Activated CD8-positive, alpha-beta memory T cell treated with anti-CD3 and anti-CD28 coated beads, Interleukin-2, amount 10 ng/mL, durations not matched to agents 7 days and 5 days (primary cell): ENCODE measurements at places on chromosomes 4 and X. TPM values are rescaled to one million over a fixed set of nuclear protein-coding genes. Genes with fewer than 3 reads are reported as not detected.

Gene MUC7
- not detected for total RNA-seq

Gene WAS
- 161 TPM for total RNA-seq

Gene PAGE4
- total RNA-seq, result not detected

Gene FDCSP
- not detected for total RNA-seq

DNA sequence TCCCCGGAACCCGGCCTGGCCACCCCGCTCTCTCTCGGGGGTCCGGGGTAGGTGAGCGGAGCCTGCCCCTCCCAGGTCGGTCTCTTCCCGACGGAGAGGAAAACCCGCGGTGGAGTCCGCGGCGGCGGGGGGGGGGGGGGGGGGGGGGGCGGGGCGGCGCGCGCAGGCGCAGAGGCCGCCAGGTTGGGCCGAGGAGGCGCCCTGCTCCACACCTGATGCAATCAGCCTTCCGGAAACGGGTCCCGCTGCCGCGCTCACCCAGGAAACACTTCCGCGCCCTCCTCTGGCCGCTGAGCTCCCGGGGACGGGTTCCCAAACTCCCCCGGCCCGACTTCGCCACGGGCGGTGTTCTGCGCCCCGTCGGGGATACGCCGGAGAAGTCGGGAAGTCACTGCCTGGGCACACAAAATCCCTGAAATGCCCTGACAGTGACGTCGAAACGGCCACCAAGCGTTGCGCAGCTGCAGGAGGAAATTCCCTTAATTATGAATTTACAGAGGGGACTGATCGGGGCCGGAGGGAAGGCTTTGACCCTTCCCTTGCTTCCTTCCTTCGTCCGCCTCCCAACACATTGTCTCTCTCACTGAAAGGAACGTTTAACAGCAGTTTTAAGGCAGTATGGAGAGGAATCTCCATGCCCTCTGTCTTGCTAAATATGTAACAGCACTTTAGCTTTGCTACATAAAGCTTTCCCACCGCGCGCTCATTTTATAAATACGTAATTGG is 2.1 kb upstream of the APBB2 start:
- DNase-seq, result peak; percentile 72

DNA sequence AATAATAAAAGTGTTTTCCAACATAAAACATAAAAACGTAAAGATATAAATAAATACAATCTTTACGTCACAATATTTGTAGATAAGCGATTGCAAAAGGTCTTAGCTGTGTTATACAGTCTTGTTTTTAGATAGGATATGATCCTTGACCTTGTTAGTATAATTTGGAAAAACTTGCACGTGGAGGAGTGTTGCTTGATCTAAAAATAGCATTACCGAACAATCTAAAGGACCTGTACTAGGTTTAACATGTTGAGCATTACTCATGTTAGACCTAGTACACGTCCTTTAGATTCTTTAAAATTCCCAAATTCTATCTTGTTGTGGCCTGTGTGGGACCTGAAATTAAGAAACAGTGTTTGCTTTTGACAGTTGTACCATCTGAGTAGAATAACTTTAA is 1.6 kb downstream of the METAP1 start:
- no peak for DNase-seq

GRCh38 chrX:121886557-121886956 is 839.1 kb downstream of the GLUD2 start:
- DNase-seq, result no peak

GRCh38 chrX:18129690-18130089 is 91.0 kb downstream of the BEND2 start:
- no peak for DNase-seq

DNA sequence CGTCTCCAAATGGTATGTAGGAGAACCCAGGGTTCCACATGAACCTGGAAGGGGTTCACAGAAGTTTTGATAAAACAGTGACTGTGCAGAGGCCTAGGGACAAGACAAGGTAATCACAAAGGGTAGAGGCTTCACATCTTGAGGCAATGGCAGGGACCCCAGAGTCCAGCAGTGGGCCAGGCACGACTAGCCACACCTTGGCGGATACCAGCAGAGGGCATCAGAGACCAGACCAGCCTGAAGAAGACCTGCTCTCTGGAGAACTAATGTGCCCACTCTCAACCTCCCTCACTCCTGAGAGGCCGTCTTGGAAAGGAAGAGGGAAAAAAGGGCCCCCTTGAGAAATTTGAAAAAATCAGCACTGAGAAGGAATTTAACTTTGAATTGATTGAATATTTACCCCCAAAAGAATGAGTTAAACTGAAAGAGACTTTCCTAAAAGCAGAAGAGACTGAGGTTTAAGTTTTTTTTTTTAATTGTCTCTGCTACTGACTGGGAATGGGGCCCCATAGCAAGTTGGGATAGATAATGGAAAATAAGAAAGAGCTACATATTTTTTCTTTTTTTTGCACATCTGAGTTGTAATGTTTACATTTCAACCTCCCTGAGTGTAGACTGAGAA is 243.8 kb upstream of the JADE1 start:
- DNase-seq, result peak; percentile 43

Gene C4orf51
- total RNA-seq, result not detected

DNA sequence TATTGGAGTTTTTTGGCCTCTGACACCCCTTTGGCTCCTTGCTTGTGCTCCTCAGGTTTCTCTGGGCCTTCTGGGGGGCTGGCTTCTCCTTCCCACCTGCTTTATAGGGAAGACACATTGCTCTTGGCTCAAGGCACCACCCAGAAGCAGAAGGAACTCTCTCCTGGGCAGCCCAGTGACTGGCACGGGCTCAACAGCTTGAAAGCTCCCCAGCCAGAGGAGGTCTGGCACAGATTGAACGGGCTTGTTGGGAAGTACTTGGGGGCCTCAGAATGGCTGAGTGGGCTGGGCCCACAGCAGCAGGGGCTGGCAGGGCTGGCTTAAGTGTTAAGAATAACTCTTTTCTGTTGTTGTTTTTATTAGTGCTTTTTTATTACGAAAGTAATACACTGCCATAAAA is 11.2 kb upstream of the ZNF185 start:
- no peak for DNase-seq

Gene FAM3A
- 21.5 TPM for total RNA-seq

GRCh38 chrX:129741880-129742758 is 3.3 kb downstream of the XPNPEP2 start:
- DNase-seq, result no peak

Gene FGFBP2
- 2.0 TPM for total RNA-seq

DNA sequence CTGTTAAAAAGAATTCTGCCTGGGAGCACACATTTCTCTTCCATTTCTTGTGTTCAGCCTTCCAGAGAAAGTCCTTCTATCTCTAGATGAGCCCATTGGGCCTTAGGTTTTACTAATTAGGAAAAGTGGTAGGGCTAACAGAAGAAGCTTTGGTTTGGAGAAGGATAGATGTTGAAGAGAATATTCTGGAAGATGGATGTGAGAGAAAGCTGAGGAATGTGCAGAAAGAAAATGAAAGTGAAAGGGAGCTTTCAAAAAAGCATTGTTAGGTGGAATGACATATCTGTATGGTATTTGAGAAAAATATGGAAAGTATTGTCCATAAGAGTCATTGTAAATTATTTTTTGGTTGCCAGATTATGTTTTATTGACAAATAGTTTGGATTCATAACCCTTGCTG is 474.8 kb upstream of the SLIT2 start:
- DNase-seq, result no peak

GRCh38 chrX:39834600-39834999 is 263.2 kb downstream of the BCOR start:
- DNase-seq, result no peak

Gene RHOXF2
- not detected for total RNA-seq

- no peak for DNase-seq
These were observed 17.7 kb downstream of the PCDH18 start for GRCh38 chr4:137514406-137515111.

Gene PPID
- 39.4 TPM for total RNA-seq

DNA sequence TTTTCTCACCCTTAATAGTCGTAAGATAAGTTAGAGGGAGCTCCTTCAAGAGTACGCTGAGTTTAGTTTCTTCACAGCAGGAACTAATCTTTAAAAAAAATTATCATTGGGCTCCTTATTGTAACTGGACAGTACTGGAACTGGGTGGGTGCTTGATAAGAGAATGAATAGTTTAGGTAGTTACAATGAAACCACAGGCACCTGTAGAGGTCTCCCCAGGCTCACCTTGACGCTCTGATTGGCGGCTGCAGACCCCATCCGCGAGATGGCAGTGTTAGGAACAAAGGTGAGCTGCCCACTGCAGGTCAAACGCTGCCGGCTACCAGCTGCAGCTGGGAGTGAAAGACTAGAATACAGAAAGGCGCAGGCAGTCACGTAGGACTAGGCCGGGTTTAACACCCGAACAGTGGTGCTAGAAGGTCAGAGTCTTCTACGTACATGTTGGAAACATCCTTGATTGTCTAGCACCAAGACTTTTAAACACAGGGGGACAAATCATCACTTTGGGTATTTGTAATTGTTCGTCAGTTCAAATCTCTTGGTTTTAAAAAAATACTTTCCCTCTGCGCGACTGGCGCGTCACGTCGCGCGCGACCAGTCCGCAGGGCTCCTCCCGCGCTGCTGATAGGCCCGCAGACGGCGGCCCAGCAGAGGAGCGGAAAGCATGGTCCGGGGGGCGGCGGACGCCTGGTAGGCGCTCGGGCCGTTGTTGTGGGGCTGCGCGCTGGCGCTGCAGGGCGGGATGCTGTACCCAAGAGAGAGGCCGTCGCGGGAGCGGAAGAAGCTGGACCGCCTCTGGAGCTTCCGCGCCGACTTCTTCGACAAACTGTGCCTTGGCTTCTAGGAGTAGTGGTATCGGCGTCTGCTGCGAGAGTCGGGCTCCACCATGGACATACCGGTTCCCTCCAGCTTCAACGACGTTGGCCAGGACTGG is 45.6 kb downstream of the SMARCA5 start:
- DNase-seq, result peak; percentile 81

Gene C4orf50
- total RNA-seq, result 0.82 TPM

GRCh38 chrX:20653070-20653469 is 386.4 kb upstream of the RPS6KA3 start:
- no peak for DNase-seq

GRCh38 chrX:47091149-47091775 is 13.0 kb downstream of the RGN start:
- peak; percentile 39 for DNase-seq

DNA sequence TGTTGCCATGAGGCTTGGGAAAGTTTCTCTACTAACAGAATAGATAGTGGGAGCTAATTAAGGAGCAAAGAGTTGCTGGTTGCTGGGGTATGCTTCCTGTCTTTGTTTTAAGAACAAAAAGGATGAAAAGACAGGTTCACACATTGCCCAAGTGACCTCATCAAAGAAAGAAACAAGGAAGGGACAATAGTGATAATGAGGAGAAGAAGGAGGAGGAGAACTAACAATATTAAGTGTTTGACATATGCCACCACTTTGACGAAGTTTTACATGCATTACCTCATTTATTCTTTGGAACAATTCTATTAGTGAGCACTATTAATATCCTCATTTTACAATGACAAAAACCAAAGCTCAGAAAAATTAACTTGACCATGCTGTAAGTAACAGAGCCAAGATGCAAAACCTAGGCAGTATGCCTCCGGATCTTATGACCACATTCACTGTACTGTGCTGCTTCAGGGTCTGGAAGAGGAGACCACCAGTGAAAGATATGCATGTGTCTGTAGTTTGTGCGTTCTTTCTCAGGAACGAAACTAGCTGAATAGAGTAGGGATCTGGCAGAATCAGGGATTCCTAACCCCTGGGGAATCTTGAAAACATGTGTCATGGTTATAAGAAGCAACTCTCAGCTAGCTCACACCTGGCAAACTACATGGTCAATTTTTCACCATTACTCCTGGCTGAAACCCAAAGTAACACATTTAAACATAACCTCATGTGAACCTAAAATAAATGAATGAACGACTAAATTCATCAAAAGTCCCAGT is 83.8 kb downstream of the MOSPD2 start:
- DNase-seq, result no peak

DNA sequence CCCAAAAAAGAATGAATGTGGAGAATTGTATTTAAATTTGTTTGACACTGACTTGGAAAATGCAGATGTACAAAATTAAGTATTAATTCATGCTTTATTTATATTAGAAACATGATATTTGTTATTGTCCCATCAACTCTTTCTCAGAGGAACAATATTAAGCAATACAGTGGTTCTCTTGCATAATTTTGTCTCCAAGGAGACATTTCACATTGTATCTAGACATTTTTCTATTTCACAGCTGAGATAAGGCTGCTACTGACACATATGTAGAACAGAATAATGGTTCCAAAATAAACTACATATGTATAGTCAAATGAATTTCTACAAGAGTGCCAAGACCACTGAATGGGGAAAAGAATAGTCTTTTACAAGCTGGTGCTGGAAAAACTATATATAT is 427.9 kb upstream of the SPANXN1 start:
- DNase-seq, result no peak

Gene TEX13C
- not detected for total RNA-seq

DNA sequence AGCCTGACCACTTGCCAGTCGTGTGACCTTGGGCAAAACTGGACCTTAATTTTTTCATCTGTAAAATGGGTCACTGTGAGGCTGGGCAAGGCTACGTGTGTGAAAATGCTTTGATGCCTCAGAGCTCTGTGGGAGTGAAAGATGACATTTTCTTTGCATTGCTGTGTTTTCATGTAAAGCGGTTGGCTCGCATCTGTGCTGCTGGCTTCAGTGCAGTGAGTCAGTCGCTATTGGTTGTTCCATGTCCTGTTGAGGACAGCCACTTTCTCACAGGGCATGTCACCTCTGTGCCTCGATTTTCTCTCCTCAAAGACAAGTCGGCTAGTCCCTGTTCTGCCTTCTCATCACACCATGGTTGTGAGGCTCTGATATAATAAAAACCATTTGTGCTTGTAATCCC is 4.4 kb downstream of the MTMR1 start:
- no peak for DNase-seq

DNA sequence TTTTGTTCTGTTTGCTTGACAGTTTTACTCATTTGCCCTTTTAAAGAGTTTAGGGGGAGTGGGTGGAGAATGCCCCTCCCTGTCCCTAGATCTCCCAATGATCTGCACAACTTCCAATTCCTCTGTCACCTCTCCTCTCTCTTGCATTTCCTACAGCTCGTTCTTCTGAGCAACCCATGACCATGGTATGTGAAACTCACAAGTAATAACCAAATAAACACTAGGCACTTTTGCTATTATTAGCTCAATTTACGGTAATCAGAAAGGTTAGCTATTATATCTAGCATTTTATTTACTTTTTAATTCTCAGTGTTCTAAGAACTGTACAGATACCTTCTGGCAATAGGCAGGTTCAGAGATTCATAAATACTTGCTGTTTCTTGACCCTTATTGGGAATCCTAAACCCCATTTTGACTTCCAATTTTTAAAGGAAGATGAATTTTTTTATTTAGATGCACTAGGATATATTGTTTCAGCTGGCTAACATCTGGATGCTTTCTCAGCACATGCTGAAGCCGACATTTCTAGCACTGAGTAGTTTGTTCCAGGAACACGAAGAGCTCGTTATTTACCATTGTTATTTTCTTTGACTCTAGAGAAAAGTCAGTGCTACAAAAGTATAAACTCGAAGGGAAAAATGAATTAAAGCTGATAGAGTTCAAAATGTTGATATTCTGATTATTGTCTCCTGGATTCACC is 194.7 kb upstream of the TLL1 start:
- no peak for DNase-seq

- no peak for DNase-seq
These were observed 49.7 kb upstream of the SLC16A2 start for GRCh38 chrX:74371425-74372222.
